ENCODE measurements at places on chromosomes 5 and 9.
A peak's percentile ranks its signal among the peaks of the same experiment; 100 is the strongest.

DNA sequence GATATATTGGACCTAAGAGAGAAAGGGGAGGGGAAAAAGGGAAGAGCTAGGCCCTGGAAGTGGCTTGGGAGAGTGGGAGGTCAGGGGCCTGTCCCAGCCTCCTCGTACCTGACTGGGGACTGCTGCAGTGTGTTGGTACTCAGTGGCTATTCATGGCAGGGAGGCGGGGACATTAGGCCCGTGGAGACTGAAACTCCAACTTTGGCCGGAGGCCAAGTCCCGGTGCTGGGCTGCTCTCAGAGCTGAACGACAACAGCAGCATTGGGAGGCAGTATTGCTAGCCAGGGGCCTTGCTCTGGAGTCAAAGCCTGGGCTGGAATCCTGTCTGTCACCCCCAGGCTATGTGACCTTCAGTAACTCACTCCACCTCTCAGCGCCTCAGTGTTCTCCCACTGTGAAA, 37.8 kb downstream of the NEURL1B start:
- DNase-seq: no peak

DNA sequence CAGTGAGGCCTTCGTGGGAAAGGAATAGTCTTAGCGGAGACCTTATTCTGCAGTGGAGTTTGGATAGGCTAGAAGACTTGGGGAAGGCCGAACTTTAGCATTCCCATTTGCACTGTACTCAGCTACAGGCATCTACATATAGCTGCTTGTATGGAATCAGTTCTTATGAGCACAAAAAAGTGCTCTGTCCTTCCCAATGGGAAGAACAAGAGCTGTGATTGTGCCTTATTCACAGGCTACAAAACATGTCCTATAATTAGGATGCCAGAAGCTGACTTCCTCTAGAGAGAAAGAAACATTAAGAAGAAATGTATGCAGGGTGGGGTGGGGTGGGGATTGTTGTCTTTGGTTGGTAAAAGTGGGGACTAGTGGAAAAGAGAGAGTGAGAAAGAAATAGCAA, 154.7 kb downstream of the ATP10B start:
- DNase-seq: peak; percentile 8

DNA sequence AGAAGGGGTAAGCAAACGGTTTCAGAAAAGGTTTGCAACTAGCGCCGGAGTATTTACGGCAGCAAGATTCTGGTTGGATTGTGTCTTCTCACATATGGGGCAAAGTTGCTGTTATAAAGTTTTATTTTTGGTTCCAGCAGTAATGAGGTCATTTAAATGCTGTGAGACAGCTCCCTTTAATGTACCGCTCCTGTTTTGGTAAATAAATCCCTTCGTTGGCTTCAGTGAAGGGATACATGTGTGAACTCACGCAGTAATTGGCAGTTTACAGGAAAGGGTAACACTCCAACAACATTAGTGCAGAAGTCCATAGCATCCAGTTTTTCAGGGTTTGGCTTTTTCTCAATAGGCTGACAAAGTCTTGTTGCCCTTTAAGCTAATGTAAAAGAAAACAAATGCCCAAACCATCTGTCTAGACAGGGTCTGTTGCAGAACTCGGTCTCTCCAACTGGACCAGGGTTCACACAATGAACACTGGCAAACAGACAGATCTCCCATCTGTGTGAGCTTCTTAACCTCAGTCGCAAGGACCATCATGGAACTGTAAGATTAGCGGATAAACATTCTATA, 184.0 kb downstream of the GOLPH3 start:
- DNase-seq: peak; percentile 94

- no peak for DNase-seq
Measured at GRCh38 chr9:78997296-78997695, 574.5 kb upstream of the TLE4 start.

GRCh38 chr5:42993516-42994245, 46.4 kb downstream of the ANXA2R start:
- DNase-seq: no peak

DNA sequence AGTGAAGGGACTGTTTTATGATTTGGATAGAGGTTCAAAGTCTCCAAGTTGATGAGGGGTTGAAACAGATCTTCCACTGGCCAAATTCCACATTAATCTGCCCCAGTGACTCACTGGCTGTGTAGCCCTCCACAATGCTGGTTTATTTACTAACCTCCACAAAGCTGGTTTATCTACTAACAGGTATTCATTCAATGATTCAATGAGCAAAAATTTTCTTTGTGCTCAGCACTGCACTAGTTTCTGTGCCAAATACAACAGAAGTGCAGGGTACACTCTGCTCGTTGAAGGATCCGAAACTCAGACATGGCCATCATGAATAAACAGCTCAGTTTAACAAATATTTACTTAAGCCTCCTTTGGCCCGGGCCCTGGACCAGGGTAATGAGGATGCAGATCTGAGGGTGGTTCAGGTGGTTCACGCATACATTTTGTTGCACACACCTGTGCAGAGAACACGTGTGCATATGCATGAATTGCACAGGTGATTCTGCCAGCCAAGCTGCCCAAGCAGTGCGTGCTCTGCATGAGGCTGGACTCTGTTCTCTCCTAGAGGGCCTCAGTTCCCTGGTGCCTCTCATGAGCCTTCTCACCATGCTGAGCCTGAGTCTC, 71.0 kb downstream of the SH3PXD2B start:
- no peak for DNase-seq

- DNase-seq: no peak
Measured at GRCh38 chr9:103757062-103757461, 337.0 kb upstream of the SMC2 start.

GRCh38 chr5:93257616-93258015, 323.4 kb downstream of the NR2F1-AS1 start:
- no peak for DNase-seq

- no peak for DNase-seq
Measured at GRCh38 chr5:17120209-17120608, 97.2 kb upstream of the BASP1 start.

GRCh38 chr5:37723162-37723961, 116.5 kb downstream of the GDNF start:
- DNase-seq: no peak

DNA sequence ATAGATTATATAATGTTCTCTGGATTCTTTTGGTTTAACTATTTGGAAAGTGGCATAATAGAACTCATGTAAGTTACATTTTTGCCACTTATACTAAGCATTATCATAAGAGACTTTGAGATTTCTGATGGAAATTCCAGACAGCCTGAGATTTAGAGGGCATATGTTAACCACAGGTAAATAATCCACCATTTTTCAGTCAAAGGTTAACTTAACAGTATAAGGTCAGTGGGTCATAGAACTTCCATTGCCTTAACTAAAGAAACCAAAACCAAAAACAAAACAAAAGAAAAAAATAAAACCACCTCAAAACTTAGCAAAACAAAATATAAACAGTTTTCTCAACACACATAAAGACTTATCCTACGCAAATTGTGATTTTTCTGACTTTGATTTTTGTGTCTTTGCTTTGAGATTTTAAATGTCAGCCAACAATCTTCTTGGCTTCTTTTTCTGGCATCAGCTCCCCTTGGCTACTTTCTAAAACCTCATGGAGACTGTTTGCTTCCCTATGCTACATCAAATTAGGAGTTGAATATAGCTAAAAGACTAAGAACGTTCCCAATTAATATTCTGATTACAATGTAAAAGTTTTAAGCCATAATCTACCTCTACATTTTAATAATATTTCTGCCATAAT, 430.1 kb upstream of the DAB2 start:
- DNase-seq: peak; percentile 59

GRCh38 chr5:112534611-112535255, 115.7 kb upstream of the EPB41L4A start:
- DNase-seq: no peak

- DNase-seq: no peak
Measured at GRCh38 chr9:89449261-89449671, 48.6 kb downstream of the SEMA4D start.

- peak; percentile 83 for DNase-seq
Measured at GRCh38 chr5:169280286-169280685, 20.7 kb downstream of the SLIT3 start.

GRCh38 chr5:41797662-41798061, 72.6 kb downstream of the OXCT1 start:
- DNase-seq: no peak

DNA sequence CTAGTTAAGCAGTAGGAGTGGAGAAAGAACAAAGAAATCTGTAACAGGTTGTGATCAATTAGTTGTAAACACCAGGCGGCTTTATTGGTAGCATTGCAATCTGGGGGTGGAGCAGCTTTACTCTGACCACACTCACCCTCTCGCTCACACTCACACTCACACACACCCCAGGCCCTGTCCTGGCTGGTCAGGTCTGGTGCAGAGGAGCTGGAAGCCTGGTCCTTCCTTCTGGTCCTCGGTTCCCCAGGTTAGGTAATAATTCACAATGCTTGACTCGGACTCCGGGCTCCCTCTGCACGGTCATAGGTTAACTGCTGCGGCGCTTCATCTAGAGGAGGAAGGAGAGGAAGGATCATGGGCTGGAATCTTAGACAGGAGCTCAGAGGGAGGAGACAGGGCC, 1.6 kb downstream of the CCL19 start:
- DNase-seq: no peak

GRCh38 chr5:168552146-168552545, 23.0 kb downstream of the FBLL1 start:
- DNase-seq: no peak

DNA sequence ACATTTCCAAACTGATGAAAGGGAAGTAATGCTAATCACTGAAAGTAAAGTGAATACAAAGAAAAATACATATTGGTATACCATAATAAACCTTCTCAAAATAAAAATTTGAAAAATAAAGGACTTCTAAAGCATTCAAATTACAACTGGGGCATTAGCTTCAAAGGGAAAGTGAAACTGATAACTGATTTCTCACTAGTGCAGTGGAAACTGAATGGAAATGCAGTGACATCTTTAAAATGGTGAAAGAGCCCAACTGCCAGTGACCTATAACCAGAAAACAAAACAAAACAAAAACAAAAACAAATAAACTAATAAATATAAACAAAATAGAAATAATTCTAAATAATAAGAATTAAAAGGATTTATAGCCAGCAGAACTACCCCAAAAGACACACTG, 297.5 kb upstream of the GRIN3A start:
- DNase-seq: no peak

DNA sequence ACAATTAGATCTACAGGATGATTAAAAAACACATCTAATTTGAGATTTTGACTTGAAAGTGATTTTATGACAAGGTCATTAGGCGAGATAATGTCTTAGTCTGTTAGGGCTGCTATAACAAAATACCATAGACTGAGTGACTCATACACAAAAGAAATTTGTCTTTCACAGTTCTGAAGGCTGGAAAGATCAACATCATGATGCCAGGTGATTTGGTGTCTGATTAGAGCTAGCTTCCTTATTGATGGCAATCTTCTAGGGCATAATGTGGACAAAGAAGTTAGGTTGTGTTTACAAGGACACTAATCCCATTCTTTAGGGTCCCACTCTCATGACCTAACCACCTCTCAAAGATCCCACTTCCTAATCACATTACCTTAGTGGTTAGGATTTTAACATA, 256.7 kb downstream of the TUSC1 start:
- DNase-seq: no peak

DNA sequence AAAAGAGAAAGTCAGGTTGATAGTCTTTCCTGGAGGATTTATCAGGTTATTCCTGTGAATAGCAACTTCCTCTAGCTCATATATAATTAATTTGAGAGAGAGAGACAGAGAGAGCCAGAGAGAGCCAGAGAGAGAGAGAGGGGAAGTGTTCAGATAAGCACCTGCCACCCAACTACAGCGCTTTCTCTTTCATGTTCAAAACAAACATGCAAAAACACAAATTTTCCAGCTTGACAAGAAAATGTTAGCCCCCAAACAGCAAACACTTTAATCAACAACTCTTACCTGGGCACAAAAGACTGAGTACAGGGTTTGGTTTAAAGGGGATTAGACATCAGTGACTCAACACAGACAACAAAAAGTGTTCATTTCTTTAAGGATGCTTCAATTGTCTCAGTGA, 61.7 kb upstream of the PLPP6 start:
- no peak for DNase-seq
